Activated CD4-positive, alpha-beta T cell treated with anti-CD3 and anti-CD28 coated beads, Interleukin-2, amount 50 U/mL, for 24 hours (primary cell): ENCODE measurements at places on chromosomes 4 and X.

GRCh38 chr4:3640587-3640962 is 108.4 kb upstream of the LRPAP1 start:
- no peak for DNase-seq

- no peak for DNase-seq
These were observed 27.8 kb upstream of the WWC2 start for GRCh38 chr4:183071222-183071621.

GRCh38 chrX:100685997-100686305 is 42.0 kb downstream of the SRPX2 start:
- no peak for DNase-seq

DNA sequence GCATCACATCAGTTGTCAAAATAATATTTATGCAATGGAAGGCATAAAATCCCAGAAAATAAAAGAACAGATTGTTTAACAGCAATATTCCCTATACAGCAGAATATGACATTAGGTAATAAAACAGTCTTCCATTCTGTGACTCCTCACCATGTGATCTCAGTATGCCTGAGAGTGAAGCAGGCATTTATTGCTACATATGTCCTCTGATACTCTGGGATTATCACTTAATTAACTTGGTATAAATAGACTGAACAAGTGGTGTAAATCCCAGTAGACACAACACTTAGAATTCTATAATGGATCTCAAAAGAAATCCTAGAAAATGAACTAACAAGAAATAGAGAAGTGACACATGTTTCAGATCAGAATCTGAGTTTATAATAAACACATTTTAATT is 841.3 kb downstream of the PDHA2 start:
- no peak for DNase-seq

GRCh38 chrX:129842510-129843208 is 1.0 kb downstream of the ZDHHC9 start:
- DNase-seq: no peak

DNA sequence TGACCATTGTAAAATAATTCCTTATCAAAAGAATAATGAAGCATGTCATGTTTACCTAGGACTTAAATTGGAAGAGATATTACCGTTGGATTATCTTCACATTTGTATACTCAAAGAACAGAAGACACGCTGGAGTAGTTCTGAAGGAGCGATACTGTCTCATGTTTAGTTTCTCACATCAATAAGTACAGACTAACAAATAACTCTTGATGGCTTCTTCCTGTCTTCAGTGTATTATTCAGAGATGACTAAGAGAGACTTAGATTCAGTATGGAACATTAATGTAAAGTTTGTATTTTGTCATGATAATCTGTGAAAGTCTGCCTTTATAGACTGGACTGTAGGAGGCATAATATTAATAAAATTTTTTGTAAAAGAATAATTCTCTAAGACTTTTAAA is 72.7 kb downstream of the SPRY1 start:
- DNase-seq: no peak

DNA sequence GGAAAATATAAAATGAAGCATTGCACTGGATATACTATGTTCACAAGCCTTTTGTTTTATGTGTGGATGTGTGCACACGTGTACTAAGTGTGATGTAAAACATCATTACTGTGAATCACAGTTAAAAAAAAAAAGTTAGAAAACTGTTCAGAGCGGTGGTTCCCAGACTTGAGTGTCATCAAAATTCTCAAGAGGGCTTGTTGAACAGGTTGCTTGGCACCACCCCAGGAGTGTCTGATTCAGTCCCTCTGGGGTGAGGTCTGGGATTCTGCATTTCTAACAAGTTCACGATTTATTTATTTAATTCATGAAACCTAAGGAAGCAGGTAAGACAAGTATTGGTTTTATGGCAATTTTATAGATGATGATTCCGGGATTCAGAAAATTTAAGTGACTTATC is 1.8 kb downstream of the CENPU start:
- DNase-seq: no peak

GRCh38 chrX:69286565-69286906 is 121.3 kb upstream of the PJA1 start:
- DNase-seq: no peak

DNA sequence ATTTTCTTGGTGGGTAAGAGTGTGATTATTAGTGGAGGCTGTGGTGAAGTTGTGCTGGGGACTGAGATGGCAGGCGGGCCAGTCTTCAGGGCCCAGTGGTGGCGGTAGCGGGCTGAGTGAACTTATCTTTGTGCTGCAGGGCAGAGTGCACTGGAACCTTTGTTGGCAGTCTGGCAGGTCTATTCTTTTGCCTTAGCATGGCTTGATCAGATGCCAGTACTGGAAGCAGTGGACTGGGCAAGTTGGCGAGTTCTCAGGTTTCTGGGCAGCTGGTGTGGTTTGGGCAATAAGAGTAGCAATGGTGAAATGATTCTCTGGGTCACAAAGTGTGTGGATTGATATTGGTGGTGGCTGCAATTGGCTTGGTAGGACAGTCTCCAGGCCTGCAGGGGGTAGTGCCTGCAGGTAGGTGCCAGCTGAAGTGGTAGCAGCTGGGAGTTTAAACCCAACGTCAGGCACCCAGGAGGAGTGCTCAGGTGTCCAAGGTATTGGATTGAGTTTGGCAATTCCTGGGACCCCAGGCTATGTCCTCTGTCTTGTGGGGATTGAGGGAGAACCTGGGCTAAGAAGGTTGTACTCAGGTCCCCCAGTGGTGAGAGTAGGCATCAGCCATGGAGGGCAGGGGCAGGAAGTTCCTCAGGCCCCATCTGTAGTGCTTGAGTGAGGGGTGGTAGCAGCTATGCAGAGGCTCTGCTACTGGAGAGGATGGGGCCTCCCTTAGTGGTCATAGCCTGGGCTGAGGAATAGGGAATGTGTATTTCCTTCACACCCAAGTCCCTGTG is 34.9 kb upstream of the SLC25A14 start:
- DNase-seq: no peak

DNA sequence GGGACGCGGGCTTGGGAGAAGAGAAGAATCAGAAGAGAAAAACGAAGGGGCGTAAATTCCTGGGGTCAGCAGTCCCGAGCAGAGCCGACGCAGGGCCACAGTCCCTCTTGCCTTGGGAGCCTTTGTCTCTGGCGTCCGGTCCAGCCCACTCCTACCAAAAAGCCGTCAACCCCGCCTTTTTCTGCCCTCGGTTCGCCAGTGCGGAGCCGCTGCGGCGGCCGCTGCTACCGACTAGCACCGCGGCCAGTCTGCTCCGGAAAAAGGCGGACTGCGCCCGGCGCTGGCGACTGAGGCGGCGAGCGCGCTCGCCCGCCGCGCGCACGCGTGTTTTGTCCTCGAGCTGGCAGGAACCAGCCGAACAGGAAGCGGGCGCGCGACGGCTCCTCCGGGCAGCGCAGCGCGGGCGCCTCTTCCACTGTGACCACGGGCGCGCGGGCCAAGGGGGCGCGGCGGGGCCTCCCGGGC is 502 bp downstream of the HNRNPDL start:
- peak; percentile 37 for DNase-seq

DNA sequence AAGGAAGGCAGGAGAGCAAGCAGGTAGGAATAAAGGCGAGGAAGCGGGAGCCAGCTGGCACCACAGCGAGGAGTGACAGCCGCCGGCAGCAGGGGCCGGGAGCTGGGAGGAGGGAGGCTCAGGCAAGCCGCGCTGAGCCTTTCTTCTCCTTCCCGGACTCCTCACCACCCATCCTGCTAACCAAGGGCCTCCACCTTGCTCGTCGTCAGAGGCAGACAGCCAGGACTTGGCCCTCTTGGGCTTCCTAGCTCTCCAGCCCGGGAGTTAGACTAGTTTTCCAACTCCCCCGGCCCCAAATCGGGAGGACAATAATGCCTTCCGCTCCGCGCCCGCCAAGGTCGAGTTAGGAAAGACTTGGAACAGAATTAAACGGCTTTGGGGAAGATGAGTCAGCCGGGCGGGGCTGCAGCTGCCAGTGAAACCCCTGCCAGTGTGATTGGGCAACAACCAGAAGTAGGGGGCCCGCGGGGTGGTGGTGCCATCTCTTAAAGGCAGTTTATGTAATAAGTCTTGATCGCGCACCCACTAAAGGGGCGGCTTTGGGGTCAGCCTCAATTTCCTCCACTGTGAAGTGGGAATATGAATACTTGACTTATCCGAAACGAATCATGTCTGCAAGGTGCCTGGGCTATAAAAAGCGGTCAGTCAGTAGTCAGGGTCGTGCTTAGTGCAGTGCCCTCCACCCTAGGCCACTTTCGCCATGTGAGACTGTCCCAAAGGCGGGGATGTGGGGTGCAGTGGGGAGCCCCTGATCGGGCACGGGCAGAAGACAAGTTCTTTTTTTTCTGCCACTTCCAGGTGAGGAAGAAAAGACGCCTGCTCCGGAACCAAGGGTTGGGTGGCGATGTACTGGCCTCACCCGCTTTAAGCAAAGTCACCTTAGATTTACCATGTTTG is 6.7 kb upstream of the HSD17B10 start:
- DNase-seq: no peak

DNA sequence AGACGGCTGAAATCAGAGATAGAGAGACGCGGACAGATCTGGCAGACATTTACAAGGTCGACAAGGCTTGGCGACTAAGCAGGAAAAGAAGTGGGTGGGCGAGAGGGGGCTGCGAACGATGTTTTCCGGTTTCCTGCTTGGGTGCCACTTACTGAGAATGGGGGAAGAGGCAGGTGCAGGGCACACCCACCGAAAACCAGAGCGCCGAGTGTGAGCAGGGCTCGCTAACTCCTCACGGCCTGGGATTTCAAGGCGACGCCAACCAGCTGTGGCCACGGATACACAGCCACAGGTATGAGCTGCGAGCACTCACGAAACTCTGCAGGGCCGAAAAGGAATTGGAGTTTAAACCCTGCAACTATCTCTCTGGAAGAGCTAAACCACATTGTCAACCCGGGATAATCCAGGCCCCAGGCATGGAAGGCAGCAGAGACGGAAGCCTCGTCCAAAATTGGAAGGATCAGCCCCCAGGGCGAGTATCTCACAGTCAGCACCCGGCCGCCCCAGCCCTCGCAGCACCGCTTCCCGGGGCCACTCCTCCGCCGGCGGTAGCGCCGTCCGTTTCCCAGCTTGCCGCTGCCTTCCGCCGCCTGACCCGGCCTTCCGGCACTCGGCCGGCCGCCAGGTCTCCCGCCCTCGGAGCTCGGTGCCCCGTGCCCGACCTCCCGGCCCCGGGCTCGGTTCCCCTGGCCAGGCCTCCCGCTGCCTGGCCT is 778 bp downstream of the CASP3 start:
- DNase-seq: peak; percentile 9

GRCh38 chr4:120070196-120070595 is 3.5 kb upstream of the MAD2L1 start:
- DNase-seq: no peak

DNA sequence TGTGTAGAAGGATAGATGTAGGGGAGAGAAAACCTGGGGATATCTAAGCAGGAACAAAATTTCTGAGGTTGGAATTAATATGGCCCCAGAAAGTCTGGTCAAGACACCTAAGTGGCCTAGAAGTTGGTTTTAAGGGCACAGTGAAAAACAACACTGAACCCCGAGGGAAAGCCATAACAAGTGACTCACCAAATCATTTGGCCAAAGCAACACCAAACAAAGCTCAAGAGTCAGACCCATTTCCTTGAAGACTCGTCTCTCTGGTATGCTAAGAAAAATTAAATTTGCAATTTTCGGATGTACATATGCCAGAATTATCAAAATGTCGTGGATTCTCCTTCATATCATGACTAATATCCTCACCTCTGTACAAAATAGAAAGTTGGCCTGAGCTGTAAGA is 162.9 kb downstream of the SMIM20 start:
- no peak for DNase-seq

DNA sequence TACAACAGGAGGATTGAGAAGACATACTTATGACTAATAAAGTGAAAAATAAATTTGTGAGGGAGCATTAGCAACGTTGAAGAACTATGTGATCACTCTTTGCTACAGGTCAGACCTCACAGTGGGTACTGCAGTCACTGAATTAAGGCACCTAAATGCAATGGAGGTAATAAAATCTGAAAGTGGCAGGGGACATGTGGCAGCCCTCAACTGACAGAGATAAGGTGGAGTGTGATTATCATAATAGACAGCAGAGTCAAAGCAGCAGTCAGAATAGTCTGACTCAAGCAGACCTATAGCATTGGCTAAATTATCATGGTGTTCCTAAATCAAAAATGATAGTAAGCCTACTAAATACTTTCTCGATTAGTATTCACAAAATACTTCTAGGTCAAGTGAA is 1220.5 kb downstream of the PCDH18 start:
- DNase-seq: no peak
